ENCODE measurements at places on chromosomes 1 and 21. TPM values are rescaled to one million over a fixed set of nuclear protein-coding genes. Genes with fewer than 3 reads are reported as not detected.
A peak's percentile ranks its signal among the peaks of the same experiment; 100 is the strongest.

DNA sequence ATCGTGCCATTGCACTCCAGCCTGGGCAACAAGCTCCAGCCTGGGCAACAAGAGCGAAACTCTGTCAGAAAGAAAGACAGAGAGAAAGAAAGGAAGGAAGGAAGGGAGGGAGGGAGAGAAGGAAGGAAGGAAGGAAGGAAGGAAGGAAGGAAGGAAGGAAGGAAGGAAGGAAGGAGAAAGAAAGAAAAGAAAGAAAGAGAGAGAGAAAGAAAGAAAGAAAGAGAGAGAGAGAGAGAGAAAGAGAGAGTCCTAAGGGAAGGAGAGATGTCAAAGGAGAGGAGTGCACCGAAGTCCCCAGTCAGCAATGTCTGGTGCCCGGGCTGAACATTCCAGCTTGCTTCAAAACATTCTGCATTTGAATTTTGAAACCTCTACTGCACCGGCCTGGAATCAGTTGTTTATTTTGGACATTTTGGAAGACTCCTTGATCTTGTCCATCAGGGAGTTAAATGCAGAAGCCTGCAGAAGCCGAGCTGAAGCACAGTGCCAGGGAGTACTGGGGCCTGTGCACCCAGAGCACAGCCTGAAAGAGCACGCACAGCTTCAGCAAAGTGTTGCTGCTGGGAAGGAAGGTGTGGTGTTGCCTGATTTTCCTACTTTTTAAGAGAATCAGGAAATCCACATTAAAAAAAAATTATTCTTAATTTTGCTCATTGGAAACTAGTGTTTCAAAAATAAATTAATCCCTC is 3.7 kb upstream of the IGSF3 start:
- H3K27me3 ChIP-seq: no peaks in the 10 kb centered on the region
- DNase-seq: no peak
- no peaks in the 10 kb centered on the region for H3K36me3 ChIP-seq

Gene C4BPB
- not detected for total RNA-seq

DNA sequence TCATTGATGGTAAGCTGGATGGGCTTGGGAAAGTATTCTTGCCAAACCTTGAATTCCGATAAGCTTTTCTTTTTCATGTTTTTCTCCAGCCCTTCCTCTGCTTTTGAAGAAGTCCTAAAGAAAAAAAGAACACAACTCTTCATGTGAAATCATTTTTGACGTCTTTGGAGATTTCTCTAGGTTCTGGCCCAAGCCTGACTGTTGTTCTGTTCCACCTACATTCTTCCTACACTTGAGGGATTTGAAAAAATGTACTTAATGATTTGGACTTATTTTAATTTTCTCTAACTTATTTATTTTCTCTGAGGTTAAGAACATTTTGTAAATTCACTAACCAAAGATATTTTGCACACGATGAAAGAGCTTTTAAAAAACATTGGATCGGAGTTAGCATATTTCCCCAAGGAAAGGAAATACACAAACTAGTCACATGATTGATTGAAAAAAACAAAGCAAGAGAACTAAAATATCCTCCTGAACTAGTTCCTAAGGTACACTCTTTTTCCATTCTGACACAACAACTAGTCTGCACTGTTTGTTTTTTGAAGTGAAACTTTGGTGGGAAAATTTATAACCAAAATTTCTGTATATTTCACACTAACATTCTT is 82.3 kb downstream of the LTN1 start:
- peak overlapping the region; percentile 73 for H3K27ac ChIP-seq
- peak overlapping the region; percentile 7 for H3K4me3 ChIP-seq
- H3K27me3 ChIP-seq: no peaks in the 10 kb centered on the region
- DNase-seq: no peak
- no peaks in the 10 kb centered on the region for H3K36me3 ChIP-seq

DNA sequence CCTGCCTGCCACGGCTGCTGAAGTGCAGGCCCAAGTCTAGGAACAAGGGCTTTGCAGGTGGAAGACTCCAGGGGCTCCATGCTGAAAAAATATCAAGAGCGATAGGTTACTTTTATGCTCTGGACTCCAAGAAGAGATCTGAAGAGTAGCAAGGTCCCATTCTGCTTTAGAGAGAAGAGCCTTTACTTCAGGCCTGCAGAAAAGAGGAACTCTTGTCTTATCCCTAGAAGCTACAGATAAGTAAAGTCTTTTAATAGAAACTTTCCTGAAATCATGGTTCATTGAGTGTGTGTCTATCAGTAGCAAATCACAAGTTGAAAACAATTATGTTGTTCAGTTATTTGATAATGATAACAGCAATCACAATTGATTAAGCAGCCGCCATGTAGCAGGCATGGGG is 113.3 kb downstream of the TNR start:
- no peak overlapping the region for H3K4me3 ChIP-seq
- H3K4me1 ChIP-seq: no peaks in the 10 kb centered on the region
- no peak overlapping the region for H3K27ac ChIP-seq
- H3K36me3 ChIP-seq: no peaks in the 10 kb centered on the region
- no peaks in the 10 kb centered on the region for H3K27me3 ChIP-seq

DNA sequence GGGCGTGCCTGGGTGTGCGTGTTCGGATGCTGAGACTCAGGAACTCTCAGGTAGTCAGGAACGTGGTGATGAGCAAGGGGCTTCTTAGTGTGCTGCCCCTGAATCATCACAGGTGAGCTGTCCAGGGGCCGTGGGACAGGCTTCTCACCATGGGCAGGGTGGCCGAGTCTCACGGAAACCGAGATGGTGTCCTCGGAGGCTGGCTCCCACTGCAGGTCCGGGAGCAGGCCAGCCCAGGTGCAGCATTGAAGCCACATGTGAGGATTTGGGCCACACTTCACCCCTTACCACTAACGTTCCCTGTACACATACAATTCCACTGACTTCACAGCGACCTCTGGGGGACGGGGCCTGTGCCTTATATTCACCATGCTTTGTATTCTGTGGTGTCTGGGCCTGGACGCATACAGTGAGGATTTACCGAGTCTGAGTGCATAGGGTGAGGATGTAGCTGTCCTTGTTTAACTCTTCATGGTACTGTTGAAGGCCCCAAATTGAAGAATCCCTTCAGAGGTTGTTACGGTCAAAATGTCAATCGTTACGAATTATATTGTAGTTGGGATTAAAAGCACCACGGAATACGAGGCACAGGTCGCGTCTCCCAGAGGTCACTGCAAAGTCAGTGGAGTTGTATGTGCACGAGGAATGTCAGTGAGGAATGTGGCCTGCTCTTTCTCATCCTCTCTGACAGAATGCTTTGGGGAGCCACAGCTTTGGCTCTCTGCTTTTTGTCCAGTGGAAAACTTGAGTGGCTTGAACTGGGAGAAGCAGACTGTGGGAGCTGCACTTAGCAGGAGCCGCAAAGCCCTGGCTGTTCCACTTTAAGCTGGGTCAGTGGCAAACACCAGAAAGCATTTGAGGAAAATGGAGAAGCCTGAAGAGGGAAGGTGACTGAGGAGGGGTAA is 95.3 kb downstream of the MTR start:
- peaks cover 2% of the 10 kb centered on the region for H3K4me1 ChIP-seq
- no peak for DNase-seq

Gene STUM
- total RNA-seq: 3.0 TPM

DNA sequence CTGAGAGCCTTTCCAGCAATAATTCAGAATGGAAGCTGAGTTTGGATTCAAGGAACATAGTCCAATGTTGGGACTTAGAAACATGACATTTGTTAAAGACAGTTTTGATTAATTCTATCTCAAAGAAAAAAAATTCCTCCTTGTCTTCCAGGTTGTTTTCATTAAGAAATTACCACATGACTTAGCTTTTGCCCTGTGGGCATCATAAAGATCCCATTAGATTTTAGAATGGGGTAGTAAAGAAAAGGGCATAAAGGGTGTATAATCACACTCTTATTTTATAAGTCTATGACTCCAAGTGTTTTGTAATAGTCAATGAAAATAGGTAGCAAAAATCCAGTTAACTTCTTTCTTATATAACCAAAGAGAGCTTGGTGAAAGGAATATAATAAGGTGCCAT is 14.3 kb upstream of the PRKAA2 start:
- H3K36me3 ChIP-seq: no peaks in the 10 kb centered on the region
- no peak overlapping the region for H3K4me3 ChIP-seq
- DNase-seq: no peak
- H3K27ac ChIP-seq: no peak overlapping the region

GRCh38 chr1:170634293-170634692 is 29.6 kb upstream of the PRRX1 start:
- no peak overlapping the region for H3K4me3 ChIP-seq
- no peaks in the 10 kb centered on the region for H3K4me1 ChIP-seq
- H3K36me3 ChIP-seq: no peaks in the 10 kb centered on the region

DNA sequence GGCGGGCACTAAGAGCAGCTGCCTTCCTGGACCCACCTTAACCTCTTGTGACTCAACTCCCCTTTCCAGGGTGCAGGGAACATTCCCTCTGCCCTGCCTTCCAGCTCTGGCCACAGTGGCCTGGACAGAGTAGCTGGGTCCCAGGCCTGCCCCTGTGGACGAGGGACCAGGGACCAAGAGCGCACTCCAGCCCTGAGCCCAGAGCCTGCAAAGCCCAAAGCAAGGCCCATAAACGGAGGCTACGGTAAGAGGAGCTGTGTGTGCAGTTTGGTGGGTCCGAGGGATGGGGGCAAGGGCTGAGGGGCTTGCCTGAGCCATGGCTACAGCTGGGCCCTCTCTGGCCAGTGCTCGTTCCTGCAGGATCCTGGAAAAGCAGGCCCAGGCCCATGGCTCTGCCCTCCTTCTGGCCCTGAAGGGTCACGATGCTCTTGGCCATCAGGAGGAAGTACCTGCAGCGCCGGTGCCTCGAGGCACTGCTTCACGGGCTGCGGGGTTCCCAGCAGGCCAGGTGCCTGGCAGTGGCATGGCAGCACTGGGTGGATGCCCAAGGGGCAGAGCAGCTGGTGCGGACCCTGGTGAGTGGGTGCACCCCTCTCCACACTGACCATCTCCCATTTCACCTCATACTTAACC is 17.8 kb downstream of the MTHFR start:
- peaks cover 14% of the 10 kb centered on the region for H3K36me3 ChIP-seq
- H3K27ac ChIP-seq: peak overlapping the region; percentile 91
- no peak for DNase-seq
- peaks cover 26% of the 10 kb centered on the region for H3K4me1 ChIP-seq
- no peaks in the 10 kb centered on the region for H3K27me3 ChIP-seq

Gene FMO5
- 19.6 TPM for total RNA-seq

Gene MRPL24
- total RNA-seq: 17.0 TPM

GRCh38 chr1:200150721-200151120 is 123.2 kb downstream of the NR5A2 start:
- no peaks in the 10 kb centered on the region for H3K36me3 ChIP-seq
- DNase-seq: no peak
- no peaks in the 10 kb centered on the region for H3K4me1 ChIP-seq
- no peaks in the 10 kb centered on the region for H3K27me3 ChIP-seq
- H3K27ac ChIP-seq: no peak overlapping the region

- H3K27me3 ChIP-seq: no peaks in the 10 kb centered on the region
- DNase-seq: no peak
- peaks cover 13% of the 10 kb centered on the region for H3K4me1 ChIP-seq
- no peak overlapping the region for H3K4me3 ChIP-seq
- peaks cover 9% of the 10 kb centered on the region for H3K36me3 ChIP-seq
Observed at GRCh38 chr1:17579951-17580939, 40.7 kb downstream of the ARHGEF10L start.

GRCh38 chr1:36721261-36721660 is 238.5 kb upstream of the CSF3R start:
- no peak overlapping the region for H3K4me3 ChIP-seq
- H3K27ac ChIP-seq: no peak overlapping the region
- H3K4me1 ChIP-seq: no peaks in the 10 kb centered on the region
- no peaks in the 10 kb centered on the region for H3K27me3 ChIP-seq
- DNase-seq: no peak

DNA sequence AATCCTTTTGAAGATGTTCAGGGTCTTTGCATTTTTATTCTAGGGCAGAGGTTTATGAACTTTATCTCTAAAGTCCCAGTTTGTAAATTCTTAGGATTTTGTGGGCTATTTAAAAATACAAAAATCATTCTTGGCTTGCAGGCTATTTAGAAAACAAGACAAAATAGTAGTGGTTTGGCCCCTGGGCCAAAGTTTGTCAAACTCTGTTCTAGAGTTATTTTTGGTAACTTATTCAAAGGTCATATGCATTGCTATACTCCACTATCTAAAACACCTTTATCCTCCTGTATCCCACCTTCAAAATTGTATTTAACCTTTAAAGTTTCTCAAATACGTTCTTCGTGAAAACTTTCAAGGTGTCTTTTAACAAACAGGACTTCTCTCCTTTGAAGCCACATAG is 75.5 kb upstream of the LRRC53 start:
- no peaks in the 10 kb centered on the region for H3K36me3 ChIP-seq
- H3K4me1 ChIP-seq: no peaks in the 10 kb centered on the region
- no peaks in the 10 kb centered on the region for H3K27me3 ChIP-seq
- DNase-seq: no peak
- H3K27ac ChIP-seq: no peak overlapping the region
- H3K4me3 ChIP-seq: no peak overlapping the region

- DNase-seq: no peak
- H3K36me3 ChIP-seq: no peaks in the 10 kb centered on the region
- no peak overlapping the region for H3K27ac ChIP-seq
- no peaks in the 10 kb centered on the region for H3K27me3 ChIP-seq
Observed at GRCh38 chr1:39668894-39669293, 3.0 kb downstream of the NT5C1A start.

DNA sequence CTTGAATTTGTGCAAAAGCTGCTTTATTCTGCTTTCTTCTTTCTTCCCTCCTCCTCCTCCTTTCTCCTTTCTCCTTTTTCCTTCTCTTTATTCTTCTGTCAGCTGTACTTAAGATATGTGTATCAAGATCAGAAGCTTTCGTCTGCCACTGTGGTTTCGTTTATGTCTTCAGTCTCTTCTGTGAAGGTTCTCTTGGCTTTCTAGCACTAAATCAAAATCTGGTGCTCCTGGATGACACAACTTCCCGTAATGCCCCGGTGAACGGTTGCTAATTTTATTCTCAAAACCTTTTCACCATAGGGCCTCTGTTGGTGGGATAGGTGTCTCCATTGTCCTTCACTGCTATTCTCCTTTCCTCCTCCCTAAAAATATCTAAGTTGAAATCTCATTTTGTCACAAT is 5.0 kb downstream of the ATF6 start:
- H3K4me1 ChIP-seq: peaks cover 16% of the 10 kb centered on the region
- H3K27me3 ChIP-seq: no peaks in the 10 kb centered on the region
- no peak for DNase-seq
- H3K27ac ChIP-seq: no peak overlapping the region

GRCh38 chr1:17197696-17198095 is 7.2 kb upstream of the PADI1 start:
- H3K4me1 ChIP-seq: no peaks in the 10 kb centered on the region
- peak; percentile 33 for DNase-seq
- no peak overlapping the region for H3K27ac ChIP-seq
- no peaks in the 10 kb centered on the region for H3K36me3 ChIP-seq
- H3K27me3 ChIP-seq: no peaks in the 10 kb centered on the region

DNA sequence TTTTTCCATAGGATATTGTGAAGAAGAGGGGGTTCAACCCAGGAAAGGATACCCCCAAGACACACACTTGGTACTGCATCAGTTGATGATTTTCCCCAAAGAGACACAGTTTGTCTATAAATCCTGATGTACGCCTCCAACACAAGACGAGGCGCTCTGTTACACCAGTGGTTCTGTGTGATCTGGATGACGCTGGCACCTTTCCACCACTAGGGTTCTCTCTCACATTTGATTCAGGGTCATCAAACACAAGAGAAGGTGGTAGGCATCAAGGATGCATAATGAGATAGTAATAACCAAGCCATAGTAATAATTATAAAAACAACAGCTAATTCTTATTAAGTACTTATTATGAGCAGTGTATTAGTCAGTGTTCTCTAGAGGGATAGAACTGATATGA is 508.8 kb upstream of the ZP4 start:
- H3K4me3 ChIP-seq: no peak overlapping the region
- H3K36me3 ChIP-seq: no peaks in the 10 kb centered on the region
- H3K27me3 ChIP-seq: no peaks in the 10 kb centered on the region
- no peak for DNase-seq

- H3K36me3 ChIP-seq: no peaks in the 10 kb centered on the region
- H3K4me1 ChIP-seq: peaks cover 23% of the 10 kb centered on the region
- peak; percentile 56 for DNase-seq
- H3K27me3 ChIP-seq: no peaks in the 10 kb centered on the region
- no peak overlapping the region for H3K4me3 ChIP-seq
Observed at GRCh38 chr21:39037807-39038405, 145.3 kb downstream of the PSMG1 start.
